ENCODE measurements at places on chromosomes 7 and 10. TPM values are rescaled to one million over a fixed set of nuclear protein-coding genes. Genes with fewer than 3 reads are reported as not detected.

Gene LMBR1
- 18.2 TPM for total RNA-seq

Gene HERC4
- 30.1 TPM for total RNA-seq

Gene TACC2
- total RNA-seq, result 10.8 TPM

Gene LRMDA
- total RNA-seq, result 0.45 TPM

Gene AKR1C1
- total RNA-seq, result 28.4 TPM

Gene HMX3
- not detected for total RNA-seq

Gene CADPS2
- total RNA-seq, result 5.7 TPM

Gene BMPR1A
- 14.5 TPM for total RNA-seq

Gene NOS3
- total RNA-seq, result 4.3 TPM

Gene IGF2BP3
- 38.2 TPM for total RNA-seq

Gene DKK1
- total RNA-seq, result 53.1 TPM

Gene PNLIPRP1
- total RNA-seq, result not detected

Gene CTAGE8
- total RNA-seq, result not detected

Gene COMMD3
- total RNA-seq, result 53.1 TPM

Gene PKD2L1
- not detected for total RNA-seq

Gene FBXL13
- total RNA-seq, result 0.30 TPM

Gene HHEX
- total RNA-seq, result 1.6 TPM

Gene AMZ1
- not detected for total RNA-seq

Gene FAM237B
- not detected for total RNA-seq

Gene SPDYE16
- total RNA-seq, result not detected

Gene SFR1
- total RNA-seq, result 8.5 TPM

Gene PITX3
- total RNA-seq, result not detected

Gene POU6F2
- total RNA-seq, result not detected

Gene TNRC18
- total RNA-seq, result 26.0 TPM

Gene GPR15LG
- total RNA-seq, result not detected

Gene SPDYE6
- total RNA-seq, result not detected

Gene CNTNAP2
- under 0.01 TPM for total RNA-seq

Gene VWA2
- not detected for total RNA-seq

Gene HNRNPF
- 266 TPM for total RNA-seq

Gene COL26A1
- not detected for total RNA-seq

Gene ECHDC3
- total RNA-seq, result 29.8 TPM

Gene TAS2R3
- total RNA-seq, result not detected

Gene PTPRE
- 1.7 TPM for total RNA-seq

Gene CACNA2D1
- 5.4 TPM for total RNA-seq

Gene STEAP1B
- 23.0 TPM for total RNA-seq

Gene ARPC1A
- total RNA-seq, result 260 TPM

Gene TSPAN12
- 0.17 TPM for total RNA-seq

Gene LMTK2
- 6.4 TPM for total RNA-seq

Gene DRGX
- not detected for total RNA-seq

Gene ADGRA1
- not detected for total RNA-seq

Gene GHRHR
- total RNA-seq, result not detected

Gene ZNF365
- 0.84 TPM for total RNA-seq

Gene GAD2
- total RNA-seq, result not detected

Gene VWC2
- not detected for total RNA-seq

Gene RAPGEF5
- 0.15 TPM for total RNA-seq

Gene CDC14C
- total RNA-seq, result not detected

Gene ACTL6B
- not detected for total RNA-seq

Gene PLEKHA1
- 9.8 TPM for total RNA-seq

Gene CFAP43
- under 0.01 TPM for total RNA-seq

Gene LUC7L2
- 30.9 TPM for total RNA-seq

Gene HABP2
- total RNA-seq, result not detected

Gene RALA
- 15.3 TPM for total RNA-seq

Gene TMEM176A
- total RNA-seq, result 0.15 TPM

Gene LRRN3
- 0.84 TPM for total RNA-seq
